Iris pigment epithelial cell (primary cell): ENCODE measurements at places on chromosomes 13 and 19.

GRCh38 chr13:65336916-65337315, 1893.2 kb downstream of the PCDH9 start:
- peak; percentile 67 for DNase-seq

- DNase-seq, result peak; percentile 25
Measured at GRCh38 chr13:26600343-26600742, 42.9 kb downstream of the WASF3 start.

DNA sequence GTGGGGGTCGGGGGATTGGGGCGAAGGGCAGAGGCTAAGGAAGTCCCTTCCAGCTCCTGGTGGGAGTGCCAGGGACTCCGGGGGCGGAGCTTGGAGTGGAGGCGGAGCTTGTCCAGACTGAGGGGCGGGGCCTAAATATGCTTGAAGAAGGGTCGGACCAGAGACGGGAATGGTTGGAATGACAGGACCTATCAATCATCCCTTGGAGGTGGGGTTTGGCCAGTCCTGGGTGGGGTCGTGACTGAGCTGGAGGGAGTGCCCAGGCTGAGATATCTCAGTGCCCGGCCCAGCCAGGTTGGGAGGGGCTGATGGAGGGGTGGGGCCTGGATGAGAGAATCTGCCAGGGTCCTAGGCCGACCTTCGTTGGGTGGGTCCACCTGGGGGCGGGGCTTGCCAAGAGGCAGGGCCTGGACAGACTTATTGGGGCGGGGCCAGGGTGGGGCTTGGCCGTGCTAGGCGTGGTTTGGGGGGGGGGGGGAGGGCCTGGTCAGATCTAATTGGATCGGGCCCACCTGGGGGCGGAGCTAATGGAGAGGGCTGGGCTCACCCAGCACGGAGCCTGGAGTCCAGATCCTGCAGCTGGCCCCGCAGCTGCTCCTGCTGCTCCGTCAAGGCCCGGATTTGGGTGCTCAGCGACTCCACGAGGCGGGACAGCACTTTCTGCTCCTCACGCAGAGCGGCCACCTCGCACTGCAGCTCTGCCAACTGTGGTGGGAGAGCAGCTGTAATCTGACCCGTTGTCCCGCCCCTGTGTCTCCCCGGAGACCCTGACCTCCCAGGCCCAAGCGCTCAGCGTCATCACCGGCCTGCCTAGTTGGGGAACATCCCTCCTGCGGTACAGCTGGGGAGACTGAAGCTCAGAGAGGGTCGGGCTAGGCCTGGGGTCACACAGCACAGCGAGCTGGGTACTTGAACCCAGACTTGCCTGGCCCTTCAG, 2.6 kb upstream of the WIZ start:
- peak; percentile 92 for DNase-seq

- DNase-seq, result no peak
Measured at GRCh38 chr19:47630594-47630993, 21.7 kb downstream of the BICRA start.

DNA sequence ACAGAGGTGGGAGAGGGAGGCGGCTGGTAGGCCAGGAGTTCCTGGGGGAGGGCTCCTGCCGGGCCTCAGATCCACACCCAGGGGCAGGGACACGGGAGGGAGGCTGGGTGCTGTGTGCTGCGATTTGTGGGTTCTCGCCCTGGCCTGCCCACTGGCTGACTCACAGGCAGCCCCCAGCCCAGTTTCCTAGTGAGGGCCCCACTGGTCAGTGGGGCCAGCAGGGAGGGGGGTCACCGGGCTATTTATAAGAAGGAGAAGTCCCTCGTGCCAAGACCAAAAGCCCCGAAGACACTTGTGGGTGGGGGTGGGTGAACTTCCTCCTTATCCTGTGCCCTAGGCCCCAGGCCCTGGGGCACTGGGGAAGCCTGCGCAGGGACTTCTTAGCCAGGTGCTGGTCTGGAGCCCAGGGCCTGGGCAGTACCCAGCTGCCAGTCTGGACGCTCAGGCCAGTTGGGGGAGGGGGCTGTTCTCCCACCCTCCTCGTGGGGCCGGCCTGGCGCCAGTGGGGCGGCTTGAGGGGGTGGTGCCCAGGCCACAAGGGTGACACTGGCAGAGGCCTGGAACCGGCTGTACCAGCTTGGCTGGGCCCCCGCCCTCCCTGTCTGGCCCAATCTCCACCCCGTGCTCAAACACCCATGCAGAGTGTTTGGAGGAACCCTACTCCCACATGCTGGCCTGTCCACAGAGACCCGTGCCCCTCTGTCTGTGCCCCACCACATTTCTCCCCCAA, 5.0 kb upstream of the JUNB start:
- no peak for DNase-seq

DNA sequence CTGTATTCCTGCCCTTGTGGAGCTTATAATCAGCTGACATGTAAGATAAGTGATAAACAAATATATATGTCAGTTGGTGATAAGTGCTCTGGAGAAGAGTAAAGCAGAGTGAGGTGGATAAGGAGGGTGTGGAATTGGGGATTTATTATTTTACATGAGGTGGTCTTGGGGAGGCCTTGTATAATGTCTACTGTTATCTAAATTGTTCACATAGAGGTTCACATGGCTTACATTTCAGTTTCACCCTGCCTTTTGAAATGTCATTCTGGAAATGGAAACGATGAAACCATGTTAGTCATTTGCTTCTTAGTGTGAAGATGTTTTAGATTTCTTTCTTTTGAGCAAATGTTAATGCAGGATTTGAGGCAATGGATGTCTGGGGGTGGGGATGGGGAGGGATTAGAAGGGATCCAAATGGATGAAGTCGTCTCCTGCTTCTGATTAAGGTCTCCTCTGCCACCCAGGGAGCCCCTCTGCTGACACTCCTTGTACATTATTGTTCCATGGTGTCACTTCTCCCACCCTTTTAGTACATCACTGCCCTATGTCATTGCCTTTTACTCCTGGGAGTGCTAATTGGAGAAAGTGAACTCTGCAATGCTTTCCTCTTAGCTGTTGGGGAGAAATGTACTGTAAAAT, 14.0 kb downstream of the B3GLCT start:
- DNase-seq, result peak; percentile 21

DNA sequence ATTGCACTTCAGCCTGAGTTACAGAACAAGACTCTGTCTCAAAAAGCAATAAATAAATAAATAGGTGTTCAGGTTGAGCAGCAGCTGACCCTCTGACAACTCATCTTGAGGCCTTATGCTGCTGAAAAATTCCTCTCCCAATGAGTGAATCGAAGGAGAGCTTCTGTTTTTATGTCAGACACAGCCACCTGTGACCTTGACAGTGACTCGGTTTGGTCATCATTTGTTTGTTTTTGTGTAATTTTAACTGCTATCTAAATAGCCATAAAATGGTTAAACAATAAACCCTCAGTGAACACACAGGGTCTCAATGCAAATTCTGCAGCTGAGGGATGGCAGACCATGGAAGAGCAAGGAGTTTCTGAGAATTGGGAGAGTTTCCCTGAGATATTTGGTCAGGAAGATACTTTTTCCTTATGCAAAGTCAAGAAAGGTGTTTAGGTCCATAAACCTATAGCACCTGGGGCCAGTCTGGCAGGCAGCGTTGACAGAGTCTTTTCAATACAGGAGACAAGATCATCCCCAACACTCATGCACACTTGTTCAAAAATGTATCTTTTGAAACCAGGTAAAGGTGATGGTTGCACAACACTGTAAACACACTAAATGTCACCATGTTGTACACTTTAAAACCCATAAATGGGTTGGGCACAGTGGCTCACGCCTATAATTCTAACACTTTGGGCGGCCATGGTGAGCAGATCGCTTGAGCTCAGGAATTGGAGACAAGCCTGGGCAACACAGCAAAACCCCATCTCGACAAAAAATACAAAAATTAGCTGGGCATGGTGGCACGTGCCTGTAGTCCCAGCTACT, 16.6 kb upstream of the SLC25A30 start:
- DNase-seq, result no peak

- no peak for DNase-seq
Measured at GRCh38 chr19:32813862-32814425, 55.6 kb downstream of the SLC7A9 start.

GRCh38 chr13:35157143-35157755, 215.2 kb downstream of the NBEA start:
- DNase-seq, result peak; percentile 57

GRCh38 chr19:14019100-14019499, 8.8 kb upstream of the RLN3 start:
- no peak for DNase-seq

GRCh38 chr19:45123440-45123850, 30.5 kb downstream of the PPP1R37 start:
- DNase-seq, result no peak

DNA sequence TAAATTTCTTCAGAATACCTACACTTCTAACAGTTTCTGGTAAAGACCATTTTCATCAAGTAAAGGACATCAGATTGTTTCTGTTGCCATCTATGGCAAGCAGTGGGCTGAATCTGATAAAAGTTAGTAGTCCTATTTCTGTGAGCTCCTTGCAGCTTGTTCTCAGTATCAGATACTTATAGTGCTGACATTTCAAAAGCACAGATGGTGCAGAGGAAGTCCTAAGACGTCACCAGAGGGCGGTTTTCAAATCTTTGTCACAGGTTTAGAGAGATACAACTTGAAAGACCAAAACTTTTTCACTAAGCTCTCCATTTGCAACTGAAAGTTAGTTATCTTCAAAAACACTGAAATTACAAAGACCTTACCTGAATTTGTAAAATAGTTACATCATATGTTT, 719.8 kb downstream of the SLITRK1 start:
- DNase-seq, result no peak

- DNase-seq, result no peak
Measured at GRCh38 chr13:91657283-91657682, 258.9 kb downstream of the GPC5 start.

- no peak for DNase-seq
Measured at GRCh38 chr13:93814658-93815057, 588.1 kb downstream of the GPC6 start.

DNA sequence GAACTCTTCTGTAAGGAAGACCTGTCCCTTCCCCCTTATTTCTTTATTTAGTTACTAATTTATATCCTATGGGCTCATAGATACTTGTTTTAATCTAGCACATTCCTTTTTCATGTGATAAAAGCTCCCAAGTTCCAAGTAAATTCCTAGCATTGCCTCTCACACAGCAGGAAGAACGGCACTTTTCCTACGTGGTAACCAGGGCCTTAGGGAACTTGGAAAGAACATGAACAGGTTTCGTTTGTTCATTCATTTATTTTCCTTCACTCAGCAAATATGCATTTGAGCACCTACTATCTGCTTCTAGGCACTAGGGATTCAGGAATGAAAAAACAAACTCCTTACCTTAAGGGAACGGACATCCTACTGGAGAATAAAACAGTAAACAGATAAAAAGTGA, 125.1 kb downstream of the SIPA1L3 start:
- DNase-seq, result no peak

DNA sequence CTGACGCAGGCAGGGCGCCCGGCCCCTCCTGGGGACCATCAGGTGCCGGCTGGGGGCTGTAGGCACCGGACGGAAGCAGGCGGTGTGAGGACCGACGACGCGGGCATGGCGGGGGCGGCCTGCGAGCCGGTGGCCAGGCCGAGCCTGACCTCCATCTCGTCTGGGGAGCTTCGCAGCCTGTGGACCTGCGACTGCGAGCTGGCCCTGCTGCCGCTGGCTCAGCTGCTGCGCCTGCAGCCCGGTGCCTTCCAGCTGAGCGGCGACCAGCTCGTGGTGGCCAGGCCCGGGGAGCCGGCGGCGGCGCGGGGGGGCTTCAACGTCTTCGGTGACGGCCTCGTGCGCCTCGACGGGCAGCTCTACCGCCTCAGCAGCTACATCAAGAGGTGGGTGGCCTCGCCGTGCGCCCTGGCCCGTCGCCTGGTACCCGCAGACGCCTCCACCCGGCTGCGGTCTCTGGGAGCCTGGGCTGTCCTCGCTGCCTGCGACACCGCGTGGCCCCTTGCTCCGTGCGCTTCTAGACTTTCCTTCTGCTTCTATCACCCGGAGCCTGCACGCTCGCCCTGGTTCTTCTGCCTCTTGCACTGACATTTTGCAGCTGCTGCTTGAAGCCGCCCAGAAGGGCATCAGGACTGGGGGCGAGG, 460 bp downstream of the MEDAG start:
- DNase-seq, result no peak

DNA sequence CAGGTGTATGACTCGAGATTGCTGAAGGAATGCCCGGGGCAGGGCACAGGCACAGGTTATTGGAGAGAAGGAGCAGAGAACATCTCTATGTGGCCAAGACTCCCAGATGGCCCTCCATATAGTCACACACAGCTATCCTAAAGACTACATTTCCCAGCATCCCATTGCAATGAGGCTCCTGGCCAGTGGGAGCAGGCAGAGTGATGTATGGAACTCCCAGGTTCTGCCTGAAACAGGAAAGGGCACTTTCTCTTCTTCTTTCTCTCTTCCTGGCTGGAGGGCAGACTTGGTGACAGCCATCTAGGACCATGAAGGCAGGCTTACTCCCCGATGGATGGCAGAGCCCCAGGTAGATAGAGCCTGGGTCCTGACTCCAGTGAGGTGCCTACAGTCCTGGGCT, 13.5 kb downstream of the PPP1R13L start:
- DNase-seq, result no peak

- no peak for DNase-seq
Measured at GRCh38 chr13:40503011-40503410, 163.4 kb downstream of the FOXO1 start.

DNA sequence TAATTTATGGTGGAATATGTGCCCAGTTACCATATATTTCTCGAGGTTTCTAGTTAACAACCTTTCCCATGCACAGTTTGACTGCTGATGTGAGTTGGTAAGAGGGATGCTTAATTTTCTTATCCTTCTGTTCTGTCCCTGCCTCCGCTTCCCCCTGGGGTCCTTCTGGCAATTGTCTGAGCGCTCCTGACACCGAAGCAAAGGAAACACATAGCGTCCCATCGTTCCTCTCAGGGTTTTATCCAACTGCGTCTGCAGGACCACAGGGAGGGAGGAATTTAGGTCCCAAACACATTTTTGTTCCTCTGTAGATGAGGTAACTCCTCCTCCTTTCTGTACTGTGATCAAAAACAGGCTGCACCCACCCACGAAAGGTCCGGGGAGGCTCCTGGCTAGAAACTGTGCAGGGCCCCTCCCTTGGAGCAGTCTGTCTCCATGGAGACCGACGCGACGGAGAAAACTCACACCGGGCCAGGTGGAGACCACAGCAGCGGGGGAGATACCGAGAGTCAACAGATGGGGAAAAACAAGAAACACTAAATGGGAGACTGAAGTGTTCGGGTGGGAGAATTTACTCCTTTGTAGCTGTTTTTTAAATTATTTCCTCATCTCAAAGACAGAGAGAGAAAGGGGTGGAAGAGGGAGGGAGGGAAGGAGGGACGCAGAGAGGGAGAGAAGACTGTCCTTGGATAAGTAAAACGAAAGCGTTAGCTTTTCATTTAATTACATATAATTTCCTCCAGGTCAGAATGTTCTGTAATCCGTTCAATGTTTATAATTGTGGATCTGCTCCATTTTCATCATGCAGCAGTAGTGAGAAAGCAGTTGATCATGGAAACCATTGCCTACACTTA, 191.8 kb upstream of the NBEA start:
- DNase-seq, result no peak

DNA sequence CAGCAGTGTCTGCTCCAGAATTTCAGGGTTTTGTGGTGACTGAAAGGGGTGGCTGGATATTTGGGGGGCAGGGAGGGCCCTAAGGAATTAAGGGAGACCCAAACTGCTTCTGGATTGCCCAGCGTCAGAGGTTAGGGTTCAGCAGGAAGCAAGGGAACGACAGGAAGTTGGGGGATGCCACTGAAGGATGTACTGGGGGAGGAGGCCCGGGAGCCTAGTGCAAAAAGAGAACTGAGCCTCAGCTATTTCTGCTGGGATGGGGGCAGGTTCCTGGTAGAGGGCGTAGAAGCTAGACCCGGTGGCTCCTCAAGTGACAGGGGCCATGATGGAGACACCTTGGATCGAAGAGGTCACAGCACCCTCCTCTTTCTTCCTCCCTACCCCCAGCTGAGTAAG, 1.1 kb downstream of the CYP2S1 start:
- DNase-seq, result no peak
